ENCODE measurements at places on chromosomes 2 and 18.
A peak's percentile ranks its signal among the peaks of the same experiment; 100 is the strongest.

GRCh38 chr2:13652531-13653313, 936.0 kb downstream of the TRIB2 start:
- DNase-seq, result no peak

- DNase-seq, result no peak
Observed at GRCh38 chr18:32081881-32082280, 9.8 kb upstream of the RNF138 start.

DNA sequence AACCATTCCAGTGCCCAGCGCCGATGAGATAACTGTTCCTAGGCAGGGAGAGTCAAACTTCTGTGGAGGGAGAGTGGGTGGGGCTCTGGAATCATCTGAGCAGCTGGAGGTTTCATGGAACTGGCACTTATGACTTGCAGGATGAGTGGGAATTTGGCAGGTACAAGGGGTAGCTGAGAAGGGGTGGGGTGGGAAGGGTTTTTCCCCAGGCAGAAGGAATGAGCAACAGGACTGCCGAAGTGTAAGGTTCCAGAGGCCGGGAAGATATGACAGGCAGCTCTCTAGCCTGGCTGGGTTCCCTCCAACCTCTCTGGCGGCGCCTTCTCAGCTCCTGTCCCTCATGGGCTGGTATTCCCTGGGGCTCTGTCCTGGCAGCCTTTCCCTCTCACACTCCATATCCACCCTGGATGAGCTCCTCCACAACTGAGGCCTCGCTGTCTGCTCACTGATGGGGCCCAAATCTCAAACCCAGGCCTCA, 2.5 kb upstream of the TET3 start:
- DNase-seq, result no peak

- DNase-seq, result no peak
Observed at GRCh38 chr2:155815275-155815674, 517.2 kb downstream of the NR4A2 start.

GRCh38 chr2:10548626-10549025, 100.5 kb upstream of the ODC1 start:
- no peak for DNase-seq

GRCh38 chr2:147758821-147759220, 86.0 kb upstream of the ACVR2A start:
- DNase-seq, result no peak

GRCh38 chr2:222332116-222332515, 33.3 kb upstream of the PAX3 start:
- no peak for DNase-seq

DNA sequence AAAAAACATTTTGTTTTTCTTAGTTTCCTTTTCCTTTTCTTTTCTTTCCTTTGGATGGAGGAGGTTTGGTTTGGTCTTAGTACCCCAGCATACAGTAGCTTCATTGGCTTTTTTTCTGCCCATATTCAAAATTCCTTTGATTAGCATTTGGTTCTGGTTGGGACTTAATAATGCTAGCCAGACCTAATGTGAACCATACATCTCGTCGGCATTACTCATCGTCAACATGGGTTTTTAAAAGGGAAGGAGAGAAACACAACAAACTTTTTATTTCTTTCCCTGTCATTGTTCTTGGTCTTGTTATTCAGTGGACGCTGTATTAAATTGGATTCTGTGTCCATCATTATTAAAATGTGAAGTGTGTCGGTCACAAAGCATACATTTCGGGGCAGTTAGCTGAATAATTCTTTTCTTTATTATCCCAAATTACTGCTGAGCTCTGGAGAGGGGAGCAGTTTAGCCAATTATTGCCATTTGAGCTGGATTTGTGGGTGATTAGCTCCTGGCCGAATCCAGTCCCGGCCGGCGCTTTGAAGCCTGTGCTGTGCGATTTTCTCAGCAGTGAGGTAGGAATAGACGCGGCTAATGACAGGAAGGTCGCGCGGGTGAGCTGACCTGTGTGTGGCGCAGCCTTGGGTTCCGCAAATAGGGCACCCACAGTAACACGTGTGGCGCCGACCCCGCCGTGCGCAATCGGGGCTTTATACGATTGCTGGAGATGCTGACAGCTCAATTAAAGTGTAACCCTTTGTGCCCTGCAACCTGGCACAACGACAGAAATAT, 303.3 kb downstream of the GBX2 start:
- DNase-seq, result no peak

- no peak for DNase-seq
Observed at GRCh38 chr2:143937723-143938350, 582.1 kb downstream of the ZEB2 start.

DNA sequence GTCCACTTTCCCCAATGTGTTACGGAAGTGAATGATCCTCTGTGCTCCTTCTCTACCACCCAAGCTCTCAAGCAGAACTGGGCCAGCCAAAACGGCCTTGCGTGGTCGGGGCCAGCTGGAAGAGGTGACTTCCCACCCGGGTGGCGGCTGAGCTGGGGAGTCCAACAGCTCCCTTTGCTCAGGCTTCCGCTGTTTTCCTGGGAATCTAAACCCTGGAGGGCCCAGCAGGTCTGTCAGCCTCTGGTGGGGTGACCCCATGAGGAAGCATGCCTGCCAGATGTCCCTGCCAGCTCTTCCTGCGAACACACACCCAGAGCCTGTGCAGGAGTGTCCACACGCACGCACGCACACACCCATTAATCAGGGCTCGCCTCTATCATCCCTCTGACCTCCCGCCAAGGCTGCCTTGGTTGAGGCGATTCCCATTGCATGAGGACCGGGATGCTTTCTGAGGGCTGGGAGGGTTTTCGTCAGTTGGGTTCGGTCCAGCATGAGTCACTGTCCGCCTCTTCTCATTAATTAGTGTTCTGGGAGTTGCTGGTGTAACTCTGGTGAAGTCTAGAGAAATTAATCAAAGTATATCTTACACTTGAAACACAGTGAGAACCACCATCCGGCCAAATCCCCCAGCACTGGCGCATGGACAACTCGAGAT, 90.6 kb downstream of the TWIST2 start:
- DNase-seq, result no peak

DNA sequence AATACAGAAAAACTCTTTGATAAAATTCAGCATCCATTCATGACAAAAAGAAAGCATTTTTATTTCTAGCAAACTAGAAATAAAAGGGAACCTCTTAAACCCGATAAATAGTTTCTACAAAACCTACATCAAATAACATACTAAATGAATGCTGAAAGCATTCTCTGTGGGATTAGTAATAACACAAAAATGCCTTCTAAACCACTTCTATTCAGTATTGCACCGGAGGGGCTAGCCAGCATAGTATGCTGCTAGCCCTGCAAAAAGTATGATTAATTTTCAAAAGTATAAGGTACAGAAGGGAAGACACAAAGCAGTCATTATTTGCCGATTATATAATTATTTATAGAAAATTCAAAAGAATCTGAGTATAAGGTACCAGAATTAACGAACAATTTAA, 145.2 kb downstream of the DTNB start:
- DNase-seq, result no peak

- DNase-seq, result no peak
Observed at GRCh38 chr2:240142859-240143258, 2.4 kb upstream of the OTOS start.

GRCh38 chr2:148867079-148867769, 7.8 kb upstream of the KIF5C start:
- DNase-seq, result no peak

- peak; percentile 85 for DNase-seq
Observed at GRCh38 chr2:127080938-127081755, 25.8 kb downstream of the BIN1 start.

Data from activated CD4-positive, alpha-beta T cell treated with anti-CD3 and anti-CD28 coated beads, Interleukin-2, amount 10 ng/mL, durations not matched to agents 24 days and 14 days (primary cell).